ENCODE measurements at places on chromosomes 4 and X.
A peak's percentile ranks its signal among the peaks of the same experiment; 100 is the strongest.

DNA sequence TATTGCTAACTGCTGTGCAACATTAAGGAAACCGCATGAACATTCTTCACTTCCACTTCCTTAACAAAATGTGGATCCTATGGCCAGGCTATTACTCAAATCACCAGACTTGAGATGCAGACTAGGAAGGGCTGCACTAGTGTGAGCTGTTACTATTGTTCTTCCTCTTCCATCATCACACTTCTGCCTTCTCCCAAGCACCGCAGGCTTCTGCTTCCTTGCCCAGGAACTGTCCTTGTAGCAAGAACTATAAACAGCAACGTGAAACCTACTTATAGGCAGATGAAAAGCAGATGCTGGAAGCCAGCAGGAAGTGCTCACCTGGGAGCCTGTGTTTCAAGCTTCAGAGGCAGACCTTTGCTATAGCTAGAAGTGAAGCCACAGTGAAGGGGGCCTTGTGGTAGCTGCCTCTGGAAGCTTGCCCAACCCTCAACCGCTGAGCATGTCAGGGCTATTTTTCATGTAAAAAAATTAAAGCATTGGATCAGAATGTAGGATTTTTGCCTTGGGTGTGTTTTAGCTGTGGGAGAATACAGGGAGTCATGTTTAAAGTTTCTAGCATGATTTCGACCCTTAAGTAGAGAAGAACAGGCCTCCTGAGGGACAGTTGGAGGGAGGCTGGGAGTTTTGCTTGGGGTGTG is 43.9 kb downstream of the CLNK start:
- DNase-seq, result no peak

DNA sequence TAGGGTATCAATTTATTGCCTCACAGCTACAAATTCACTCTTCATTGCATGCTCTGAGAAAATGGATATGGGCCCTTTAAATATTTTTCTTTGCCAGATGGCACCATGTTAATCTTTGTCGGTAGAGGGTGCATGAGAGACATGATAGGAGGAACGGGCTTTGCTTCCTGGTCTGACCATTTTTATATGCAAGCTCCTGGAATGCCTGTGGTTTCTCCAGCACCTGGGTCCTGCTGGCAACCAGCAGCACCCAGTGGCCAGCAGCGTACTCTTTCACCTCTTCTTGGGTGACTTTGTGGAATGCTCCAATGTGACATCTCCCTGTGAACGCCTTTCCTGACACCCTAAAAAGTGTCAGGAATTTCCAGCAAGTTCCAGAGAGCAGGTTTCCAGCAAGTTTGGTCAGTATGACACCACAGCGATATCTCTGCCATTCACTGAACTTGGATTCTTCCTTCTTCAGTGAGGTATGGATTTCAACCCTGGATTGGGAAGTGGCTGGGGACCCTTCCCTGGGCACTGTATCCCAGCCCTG is 140.3 kb upstream of the PGRMC2 start:
- DNase-seq, result no peak

- no peak for DNase-seq
These were observed 291.6 kb upstream of the ARSJ start for GRCh38 chr4:114271031-114271430.

DNA sequence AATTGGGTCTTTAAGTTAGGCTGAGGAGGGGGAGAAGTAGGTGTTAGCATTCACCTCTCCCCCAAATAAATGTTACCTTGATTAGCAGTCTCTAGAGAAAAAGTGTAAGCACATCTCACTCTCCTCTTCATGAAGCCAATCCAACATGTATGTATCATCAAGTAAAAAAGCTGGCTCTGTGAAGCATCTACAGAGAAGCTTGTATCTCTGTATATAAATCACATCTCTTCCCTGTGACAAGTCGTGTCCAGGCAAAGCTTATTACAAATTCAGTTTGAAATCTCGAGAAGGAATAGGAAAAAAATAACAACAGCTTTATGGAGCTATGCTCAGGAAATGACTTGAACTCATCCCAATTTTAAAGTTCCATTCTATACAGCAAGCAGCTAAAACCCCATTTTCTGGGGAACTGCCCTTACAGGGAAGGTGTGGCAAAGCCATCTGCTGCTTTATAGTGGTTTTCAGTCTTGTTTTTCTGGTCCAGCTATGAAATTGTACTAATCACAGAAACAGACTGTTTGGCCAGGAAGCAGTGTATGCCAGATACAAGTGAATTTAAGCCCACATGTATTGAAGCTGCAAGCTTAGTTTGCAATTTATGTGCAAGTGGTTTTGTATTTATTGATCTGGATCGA is 313.3 kb upstream of the NOCT start:
- no peak for DNase-seq

- no peak for DNase-seq
These were observed 12.1 kb downstream of the TIGD2 start for GRCh38 chr4:89123451-89123851.

GRCh38 chrX:10622197-10622596 is 1.8 kb upstream of the MID1 start:
- DNase-seq, result no peak

- DNase-seq, result no peak
These were observed 19.3 kb upstream of the RPL34 start for GRCh38 chr4:108601106-108601505.

- DNase-seq, result no peak
These were observed at the start of gene SPON2 for GRCh38 chr4:1172228-1172851. Gene SPON2 (minus strand): TSS chr4:1172583.

DNA sequence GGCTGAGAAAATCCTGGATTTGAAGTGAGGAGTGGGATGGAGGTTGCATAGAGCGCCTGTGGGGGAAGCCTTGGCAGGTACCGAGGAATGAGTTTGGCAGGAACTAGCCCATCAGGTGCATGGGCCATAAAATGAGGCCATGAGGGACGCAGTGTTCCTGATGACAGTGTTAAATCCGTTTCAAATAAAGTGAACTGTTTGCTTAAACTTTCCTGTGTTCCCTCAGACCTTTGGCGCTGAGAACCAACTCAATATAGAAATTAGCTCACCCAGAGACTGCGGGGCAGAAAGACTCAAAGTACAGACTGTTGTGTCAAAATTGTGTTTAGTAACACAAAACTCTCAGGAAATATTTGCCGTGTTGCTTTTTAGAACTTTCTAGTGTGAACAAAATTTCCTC is 250.0 kb upstream of the NR3C2 start:
- no peak for DNase-seq

DNA sequence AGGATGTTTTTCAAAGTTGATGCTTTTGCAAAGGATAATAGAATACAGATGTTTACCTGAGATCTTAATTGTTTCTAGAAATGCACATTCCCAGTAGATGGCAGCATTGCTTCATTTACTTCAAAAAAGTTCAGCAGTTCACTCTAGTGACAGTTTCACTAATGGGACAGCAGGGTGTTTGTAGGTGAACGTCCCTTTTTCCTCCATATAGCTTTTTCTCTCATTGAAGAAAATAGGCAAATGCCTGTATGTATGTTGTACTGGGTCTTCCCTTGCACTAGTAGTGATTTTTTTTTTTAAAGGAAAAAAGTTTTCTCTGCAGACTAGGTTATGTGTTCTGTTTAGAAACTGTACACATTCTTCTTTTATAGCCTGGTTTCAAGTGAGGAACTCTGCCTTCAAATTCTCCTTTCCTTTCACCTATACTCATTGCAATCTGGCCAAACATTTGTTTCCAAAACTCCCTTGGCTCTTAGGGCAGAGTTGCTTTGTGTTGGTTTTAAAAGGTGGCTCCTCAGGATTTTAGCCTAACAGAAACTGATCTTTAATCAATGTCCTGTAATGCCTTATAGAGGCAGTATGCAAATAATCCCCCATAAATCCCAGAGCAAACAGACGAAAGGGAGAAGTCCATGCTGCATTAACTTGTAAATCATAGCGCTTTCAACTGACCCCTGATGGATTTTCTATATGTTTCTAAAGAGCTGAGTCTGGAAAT is 86.3 kb downstream of the EGF start:
- DNase-seq, result peak; percentile 74

- DNase-seq, result no peak
These were observed 32.7 kb upstream of the GLRA2 start for GRCh38 chrX:14496674-14497073.

GRCh38 chr4:128855621-128856020 is 46.1 kb downstream of the JADE1 start:
- no peak for DNase-seq

DNA sequence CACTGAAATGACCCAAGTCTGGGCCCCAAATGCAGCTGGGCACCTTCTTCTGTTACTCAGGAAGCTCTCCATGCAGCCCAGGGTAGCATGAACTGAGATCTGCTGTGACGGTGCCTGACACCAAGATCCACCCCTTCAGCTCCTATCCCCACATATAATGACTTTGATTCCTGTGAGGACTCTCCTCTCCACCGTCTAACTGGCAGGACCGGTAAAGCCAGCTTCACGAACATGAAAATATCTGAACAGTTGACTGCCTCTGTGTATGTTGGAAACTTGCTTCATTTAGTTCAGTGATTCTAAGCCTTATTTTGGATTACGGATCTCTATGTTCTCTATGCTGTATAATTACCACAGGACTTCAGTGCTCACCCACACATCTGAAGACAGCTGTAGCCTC is 115.5 kb upstream of the TMEM150C start:
- DNase-seq, result no peak

DNA sequence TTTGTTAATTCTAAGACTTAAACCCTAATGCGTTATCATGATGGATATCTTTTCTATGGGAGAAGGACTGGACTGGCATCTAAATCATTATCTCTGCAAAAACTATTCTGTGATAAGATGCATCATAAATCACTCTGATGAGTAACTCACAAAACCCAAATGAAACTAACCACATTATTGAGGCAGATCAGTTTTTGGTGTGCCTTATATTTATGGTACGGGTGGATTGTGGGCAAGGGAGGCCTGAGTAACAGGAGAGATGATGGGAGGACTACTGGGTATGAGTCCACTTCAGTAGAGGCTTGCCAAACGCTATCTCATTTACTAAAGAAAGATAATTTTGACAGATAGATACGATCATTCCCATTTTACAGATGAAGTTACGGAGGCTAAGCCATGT is 66.4 kb upstream of the GUCY1A1 start:
- no peak for DNase-seq

Data from CD4-positive, alpha-beta T cell treated with Interleukin-4 for 4 hours (primary cell).